H54 (cell line): ENCODE measurements at places on chromosomes 12 and 14.
A peak's percentile ranks its signal among the peaks of the same experiment; 100 is the strongest.

- DNase-seq: no peak
Observed at GRCh38 chr14:95521001-95521400, 4.6 kb upstream of the SYNE3 start.

DNA sequence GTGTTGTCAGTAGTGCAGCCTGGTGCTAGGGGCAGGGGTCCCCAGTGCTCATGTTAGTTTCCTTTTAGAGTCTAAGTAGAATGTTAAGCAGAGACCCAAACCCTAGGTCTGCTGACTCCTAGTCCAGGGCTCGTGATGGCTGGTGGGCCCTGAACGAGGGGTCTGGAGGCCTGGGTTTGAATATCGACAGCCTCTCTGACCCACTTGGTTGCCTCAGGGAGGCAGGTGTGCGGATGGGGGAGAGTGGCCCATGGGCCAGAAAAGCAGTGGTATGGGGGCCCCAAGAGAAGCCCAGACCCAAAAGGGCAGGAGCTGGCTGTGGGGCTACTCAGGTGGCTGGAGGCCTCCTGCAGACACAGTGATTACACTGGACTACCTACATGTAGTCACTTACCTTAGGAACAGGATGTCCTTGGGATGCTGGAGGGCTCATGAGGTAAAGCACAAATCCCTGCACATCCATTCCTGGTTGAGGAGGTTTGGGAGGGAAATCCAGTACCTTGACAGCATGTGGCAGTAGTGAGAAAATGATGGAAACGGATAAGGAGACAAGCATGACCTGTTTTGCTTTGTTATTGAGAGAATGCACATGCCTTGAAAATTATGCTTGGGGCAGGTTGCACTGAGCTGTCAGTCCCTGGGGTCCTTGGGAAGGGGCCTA lies 1.7 kb upstream of the SLC25A29 start:
- no peak for DNase-seq

- no peak for DNase-seq
Observed at GRCh38 chr12:40287369-40287975, 62.7 kb downstream of the LRRK2 start.

- DNase-seq: peak; percentile 1
Observed at GRCh38 chr14:71497645-71498086, 434.6 kb upstream of the RGS6 start.

DNA sequence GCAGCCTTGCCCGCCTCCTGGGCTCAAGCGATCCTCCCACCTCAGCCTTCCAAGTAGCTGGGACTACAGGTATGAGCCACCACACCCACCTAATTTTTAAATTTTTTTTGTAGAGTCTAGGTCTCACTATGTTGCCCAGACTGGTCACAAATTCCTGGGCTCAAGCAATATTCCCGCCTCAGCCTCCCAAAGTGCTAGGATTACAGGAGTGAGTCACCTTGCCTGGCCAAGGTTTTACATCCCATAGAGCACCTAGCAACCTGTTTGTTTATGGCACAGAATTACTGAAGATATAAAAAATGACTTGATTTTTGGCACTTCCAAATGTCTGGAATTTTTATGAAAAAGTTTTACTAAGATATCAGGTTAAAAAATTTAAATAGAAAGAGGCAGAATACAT lies 16.5 kb downstream of the MYO1A start:
- DNase-seq: no peak

- no peak for DNase-seq
Observed at GRCh38 chr12:119784673-119785072, 92.4 kb downstream of the CIT start.

- no peak for DNase-seq
Observed at GRCh38 chr12:122174155-122174845, at the start of gene IL31. TSS of gene IL31 (minus strand) at chr12:122174221. CDS start at chr12:122174172, 49 bp downstream.

DNA sequence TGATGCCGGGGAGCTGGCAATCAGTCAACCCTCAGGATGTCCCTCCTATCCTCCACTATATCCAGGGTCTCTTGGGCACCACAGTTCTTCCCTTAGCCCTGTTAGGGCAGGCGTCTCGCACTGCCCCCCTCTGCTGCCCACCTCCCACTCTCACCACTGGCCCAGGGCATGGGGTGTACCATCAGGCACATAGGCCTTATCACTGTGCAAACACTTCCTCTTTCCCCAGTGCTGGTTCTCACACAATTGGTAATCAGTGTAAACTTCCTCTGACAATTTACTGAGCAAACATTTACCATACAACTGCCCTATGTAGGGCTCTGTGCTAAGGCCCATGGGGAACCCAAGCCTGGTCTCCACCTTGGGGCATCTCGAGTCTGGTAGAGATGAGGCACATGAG lies 20.1 kb upstream of the TMED10 start:
- DNase-seq: no peak

DNA sequence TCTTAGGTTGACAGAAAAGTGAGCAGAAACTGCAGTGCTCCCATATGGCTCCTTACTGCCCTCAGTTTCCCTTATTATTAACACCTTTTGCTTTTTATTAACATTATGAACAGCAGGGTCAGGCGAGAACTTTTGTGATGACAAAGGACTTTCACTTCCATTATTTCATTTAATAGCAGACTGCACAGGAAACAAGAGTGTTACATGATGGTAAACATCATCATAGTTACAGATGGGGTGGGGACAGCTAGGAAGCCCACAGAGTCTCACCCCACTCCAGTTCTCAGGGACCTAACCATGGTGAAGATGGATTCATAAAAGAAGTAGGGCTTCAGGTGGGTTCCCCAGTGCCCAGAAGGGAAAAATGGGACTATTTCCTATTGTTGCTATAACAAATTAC lies 110.1 kb upstream of the PELI2 start:
- no peak for DNase-seq

- DNase-seq: no peak
Observed at GRCh38 chr14:33134975-33135374, 196.3 kb downstream of the NPAS3 start.

DNA sequence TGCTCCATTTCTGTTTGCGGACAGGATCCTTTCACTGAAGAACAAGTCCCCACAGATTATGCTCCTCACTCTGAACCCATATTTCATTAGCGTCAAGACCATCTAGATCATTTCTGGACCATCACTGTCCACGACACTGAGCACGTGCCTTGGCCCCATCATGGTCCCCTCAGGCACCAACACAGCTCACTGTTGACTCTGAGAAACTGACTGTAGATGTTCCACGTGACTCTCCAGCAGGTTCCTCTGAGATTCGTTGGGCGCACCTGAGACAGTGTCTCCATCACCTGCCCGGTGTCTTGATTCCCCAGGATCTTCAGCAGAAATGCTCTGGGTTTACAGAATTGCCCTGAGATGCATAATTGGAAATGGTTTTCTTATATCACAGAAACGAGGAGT lies 985.4 kb downstream of the TMEM121 start:
- no peak for DNase-seq
